ENCODE measurements at places on chromosomes 4 and X.

DNA sequence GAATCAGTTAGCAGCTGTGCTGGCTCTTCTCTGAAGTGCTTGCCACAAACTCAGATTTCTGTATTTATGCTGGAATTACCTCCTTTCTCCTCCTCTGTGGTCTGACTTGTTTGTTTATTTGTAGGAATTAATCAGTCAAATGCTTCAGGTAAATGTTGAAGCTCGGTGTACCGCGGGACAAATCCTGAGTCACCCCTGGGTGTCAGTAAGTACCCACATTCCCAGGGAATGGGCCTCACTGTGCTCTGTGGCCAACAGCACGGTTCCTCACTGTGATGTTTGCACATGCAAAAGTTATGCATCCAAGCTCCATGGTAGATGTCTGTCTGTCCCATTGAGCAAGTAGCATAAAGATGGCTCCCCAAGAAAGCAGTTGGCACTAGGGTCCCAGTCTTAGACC is 169.9 kb downstream of the DCLK2 start:
- no peak for DNase-seq

- no peak for DNase-seq
These were observed 345.9 kb downstream of the PACRGL start for GRCh38 chr4:21046141-21046540.

GRCh38 chr4:39326468-39326977 is 39.6 kb downstream of the RFC1 start:
- DNase-seq = no peak

GRCh38 chr4:38612646-38613414 is 51.2 kb upstream of the KLF3 start:
- no peak for DNase-seq

- no peak for DNase-seq
These were observed 519 bp downstream of the SLC25A4 start for GRCh38 chr4:185143601-185143969.

- no peak for DNase-seq
These were observed 12.0 kb downstream of the ADAMTS3 start for GRCh38 chr4:72557021-72557420.

DNA sequence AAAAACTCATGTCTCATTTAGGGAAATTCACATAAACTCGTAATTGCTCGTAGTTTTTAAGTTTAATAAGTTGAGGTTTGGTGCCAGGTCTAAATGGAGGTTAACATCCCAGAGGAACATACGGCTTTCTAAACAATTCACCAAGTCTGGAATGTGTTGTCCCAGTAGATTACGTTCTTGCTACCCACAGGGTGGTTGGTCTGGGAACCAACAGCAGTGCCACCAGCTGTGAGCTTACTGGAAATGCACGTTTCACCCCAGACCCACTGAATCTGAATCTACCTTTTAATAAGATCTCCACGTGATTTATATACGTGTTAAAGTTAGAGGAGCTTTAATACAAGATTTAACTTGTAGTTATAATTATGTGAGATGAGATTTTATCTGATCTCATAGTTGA is 134.3 kb downstream of the BMPR1B start:
- no peak for DNase-seq

- no peak for DNase-seq
These were observed 35.8 kb downstream of the GRIA3 start for GRCh38 chrX:123219916-123220315.

- no peak for DNase-seq
These were observed 124.2 kb upstream of the EOLA2 start for GRCh38 chrX:150062292-150063137.

DNA sequence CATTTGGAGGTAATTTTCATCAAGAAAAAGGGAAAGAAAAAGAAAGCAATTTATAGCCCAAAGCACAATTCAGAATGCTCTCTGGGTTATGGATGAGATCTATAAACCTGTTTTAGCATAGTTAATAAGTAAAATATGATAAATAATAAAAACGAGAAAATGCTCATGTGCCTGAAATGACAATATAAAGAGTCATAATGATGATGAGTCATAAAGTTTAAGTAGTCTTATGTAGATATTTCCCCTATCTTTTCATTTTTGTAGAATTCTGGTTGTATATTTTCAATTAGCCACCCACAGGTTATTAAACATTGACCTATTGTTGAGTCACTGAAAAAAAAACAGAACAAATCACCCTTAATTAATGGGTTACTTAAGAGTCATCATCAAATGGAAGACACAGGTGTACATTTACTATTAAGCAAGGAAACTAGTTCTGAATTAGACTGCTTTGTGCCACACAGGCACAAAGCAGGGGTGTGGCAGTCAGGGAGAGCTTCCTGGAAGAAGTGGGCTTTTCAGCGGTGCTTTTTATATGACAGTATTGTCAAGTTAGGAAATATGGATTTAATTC is 29.3 kb downstream of the BEND4 start:
- DNase-seq = no peak

DNA sequence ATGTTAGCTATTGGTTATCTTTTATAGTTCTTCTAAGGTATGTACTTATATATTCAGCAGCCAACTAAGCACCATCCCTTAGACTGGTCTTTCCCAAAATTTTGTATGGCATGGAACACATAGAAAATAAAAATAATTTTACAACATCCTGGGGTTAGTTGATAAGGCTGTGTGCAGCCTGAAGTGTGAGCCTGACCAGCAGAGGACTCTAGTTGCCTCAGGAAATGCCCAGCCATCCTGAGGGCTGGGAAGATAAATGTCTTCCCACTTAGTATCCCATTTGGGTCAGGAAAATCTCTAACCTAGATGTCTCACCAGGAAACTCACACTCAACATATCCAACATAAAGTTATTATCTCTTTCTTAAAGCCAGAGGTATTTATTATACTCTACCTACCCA is 251.4 kb upstream of the POF1B start:
- DNase-seq = no peak

DNA sequence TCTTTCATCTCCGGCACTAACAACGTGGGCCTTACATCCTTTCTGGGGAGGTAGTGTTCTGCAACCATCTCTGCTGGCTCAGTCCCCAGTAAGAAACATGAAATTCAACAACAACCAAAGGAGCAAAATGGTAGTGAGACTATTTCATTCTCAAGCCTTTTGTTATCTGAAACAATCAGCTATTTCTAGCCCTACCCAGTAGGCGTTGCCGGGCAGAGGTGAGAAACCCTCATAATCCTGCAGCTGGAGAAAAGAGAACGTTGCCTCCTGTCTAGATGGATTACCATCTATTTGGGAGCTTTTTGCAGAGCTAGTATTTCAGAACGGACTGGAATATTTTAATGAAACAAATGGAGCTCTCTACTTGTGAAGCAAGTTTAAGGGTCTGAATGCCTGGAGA is 66.4 kb upstream of the GPR174 start:
- DNase-seq = no peak

GRCh38 chr4:26319949-26320537 is 771 bp upstream of the RBPJ start:
- peak; percentile 6 for DNase-seq

- DNase-seq = no peak
These were observed 218.9 kb downstream of the PABPC4L start for GRCh38 chr4:133982533-133983224.

- no peak for DNase-seq
These were observed 53.0 kb upstream of the KDR start for GRCh38 chr4:55178226-55179005.

- DNase-seq = no peak
These were observed 818.7 kb upstream of the TENM3 start for GRCh38 chr4:181424362-181425016.

DNA sequence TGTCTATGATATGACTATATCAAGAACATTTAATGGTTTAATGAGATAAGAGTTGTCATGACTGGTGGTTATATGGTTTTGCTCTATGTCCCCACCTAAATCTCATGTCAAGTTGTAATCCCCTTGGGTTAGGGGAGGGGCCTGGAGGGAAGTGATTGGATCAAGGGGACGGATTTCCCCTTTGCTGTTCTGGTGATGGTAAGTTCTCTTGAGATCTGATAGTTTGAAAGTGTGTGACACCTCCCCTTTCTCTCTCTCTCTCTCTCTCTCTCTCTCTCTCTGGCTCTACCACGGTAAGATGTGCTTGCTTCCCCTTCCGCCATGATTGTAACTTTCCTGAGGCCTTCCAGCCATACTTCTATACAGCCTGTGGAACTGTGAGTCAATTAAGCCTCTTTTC is 803.4 kb downstream of the TRIML1 start:
- no peak for DNase-seq

DNA sequence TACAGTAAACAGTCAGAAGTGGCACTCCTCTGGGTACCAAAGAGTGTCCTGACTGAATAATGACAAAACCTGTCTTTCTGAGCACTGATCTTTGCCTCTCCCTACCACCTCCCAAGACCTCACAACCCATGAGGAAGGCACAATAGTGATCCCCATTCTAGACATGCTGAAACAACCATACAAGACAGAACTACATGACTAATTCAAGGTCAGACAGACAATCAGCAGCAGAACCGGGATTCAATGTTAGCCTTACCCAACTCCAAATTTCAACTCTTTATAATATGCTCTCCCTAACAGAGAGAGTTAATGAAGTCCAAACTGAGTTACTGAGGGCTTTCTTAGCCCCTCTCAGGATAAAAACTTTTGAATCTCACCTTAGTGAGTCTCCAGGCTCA is 71.0 kb downstream of the IRF2 start:
- no peak for DNase-seq

DNA sequence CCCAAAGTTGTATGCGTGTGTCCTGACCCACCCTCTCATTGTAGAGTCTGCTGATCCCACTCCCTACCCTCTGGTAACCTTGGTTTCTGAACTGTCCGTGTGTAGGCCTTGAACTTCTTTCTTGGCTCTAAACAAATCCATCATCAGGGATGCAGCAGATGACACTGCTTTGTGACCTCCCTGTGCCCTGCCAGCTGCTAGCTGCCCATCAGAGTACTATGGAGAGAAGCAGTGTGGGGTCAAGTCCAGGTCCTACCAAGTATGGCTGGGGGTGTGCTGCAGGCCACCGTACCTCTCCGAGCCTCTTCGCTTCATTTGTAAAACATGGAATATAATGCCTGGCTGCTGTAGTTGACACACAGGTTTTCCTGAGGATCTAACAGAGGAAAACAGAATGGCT is 183.5 kb upstream of the RBPJ start:
- no peak for DNase-seq

DNA sequence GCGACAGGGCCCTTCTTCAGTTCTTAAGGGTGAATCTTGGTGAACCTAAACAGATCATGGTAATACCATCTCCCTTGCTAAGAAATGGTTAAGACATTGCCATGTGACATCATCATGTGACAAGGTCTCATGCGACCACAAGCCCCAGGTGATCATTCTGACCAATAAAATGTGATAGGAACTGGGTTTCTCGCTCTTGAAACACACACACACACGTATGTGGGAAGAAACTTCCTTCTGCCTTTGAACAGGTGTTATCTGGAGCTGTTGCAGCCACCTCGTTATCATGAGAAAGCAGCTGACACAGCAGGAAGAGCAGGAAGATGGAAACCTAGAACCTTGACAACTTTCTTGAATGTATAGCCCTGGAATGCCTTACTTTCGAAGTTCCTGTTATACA is 10.2 kb downstream of the SOD3 start:
- DNase-seq = no peak

- DNase-seq = no peak
These were observed 5.2 kb downstream of the PKD2 start for GRCh38 chr4:88012647-88013046.

DNA sequence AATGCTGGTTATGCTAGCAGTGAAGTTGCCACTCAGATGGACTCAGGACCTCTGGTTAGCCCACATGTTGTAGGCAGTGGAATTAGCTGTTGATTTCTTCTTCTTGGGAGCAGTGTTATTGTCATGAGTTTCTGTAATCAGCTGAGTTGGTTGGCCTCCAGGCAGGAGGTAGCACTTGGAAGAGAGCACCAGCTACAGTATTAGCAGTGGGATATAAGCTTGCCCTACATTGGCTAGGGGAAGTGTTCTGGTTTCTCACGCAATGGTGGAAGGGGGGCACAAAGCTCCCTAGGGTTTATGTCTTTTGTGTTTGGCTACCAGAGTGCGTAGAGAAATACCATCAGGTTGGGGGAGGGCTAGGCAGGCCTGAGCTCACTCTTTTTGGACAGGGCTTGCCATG is 34.0 kb upstream of the UCP1 start:
- DNase-seq = no peak

DNA sequence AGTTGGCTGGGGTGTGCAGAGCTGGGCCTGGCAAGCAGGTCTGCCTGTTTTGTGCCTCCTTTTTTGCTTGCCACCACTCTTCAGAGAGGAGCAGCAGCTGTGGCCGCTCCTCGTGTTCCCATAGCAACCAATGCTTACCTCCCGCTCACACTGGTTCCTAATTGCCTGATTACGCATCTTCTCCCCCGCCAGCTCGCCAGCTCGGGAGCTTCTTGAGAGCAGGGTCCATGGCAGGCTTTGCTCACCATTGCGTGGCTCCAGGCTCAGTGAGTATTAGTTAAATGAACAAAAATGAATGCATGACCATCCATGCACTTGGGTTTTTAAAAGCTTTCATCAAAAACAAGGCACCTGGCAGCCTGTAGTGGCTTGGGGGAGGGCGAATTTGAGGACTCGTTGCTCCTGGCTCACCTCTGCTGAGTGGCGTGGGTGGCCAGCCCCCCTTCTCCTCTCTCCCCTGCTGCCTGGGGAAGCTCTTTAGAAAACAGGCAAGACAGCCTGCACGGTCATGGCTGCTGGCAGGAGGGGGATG is 14.2 kb upstream of the PJA1 start:
- DNase-seq = no peak

- DNase-seq = no peak
These were observed 197.0 kb downstream of the BCOR start for GRCh38 chrX:39900777-39901170.

DNA sequence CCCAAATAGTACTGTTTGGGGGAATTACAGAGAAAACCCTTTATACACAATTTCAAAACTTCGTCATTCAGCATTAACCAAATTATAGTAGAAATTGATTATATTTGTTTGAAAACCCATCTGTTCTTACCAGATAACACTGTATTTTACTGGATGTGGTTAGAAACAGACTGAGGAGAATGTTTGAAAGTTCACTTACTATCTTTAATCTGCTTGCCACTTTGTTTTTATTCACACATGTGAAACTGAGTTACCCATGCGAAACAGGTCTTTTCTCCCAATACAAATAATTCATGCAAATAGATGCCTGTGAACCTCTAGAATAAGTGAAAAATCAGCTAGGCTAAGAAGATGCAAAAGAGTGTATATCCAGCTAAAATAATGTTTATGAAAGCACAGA is 177.5 kb downstream of the NAA11 start:
- no peak for DNase-seq

- no peak for DNase-seq
These were observed 19.6 kb downstream of the ARX start for GRCh38 chrX:24996096-24996709.

- peak; percentile 74 for DNase-seq
These were observed 82.3 kb upstream of the CD99 start for GRCh38 chrX:2608638-2609430.

All from activated CD8-positive, alpha-beta memory T cell treated with anti-CD3 and anti-CD28 coated beads for 4 hours (primary cell).